Caco-2 (cell line): ENCODE measurements at places on chromosomes 12 and 14.

- DNase-seq = no peak
Measured at GRCh38 chr12:126648074-126648473, 1582.8 kb downstream of the AACS start.

DNA sequence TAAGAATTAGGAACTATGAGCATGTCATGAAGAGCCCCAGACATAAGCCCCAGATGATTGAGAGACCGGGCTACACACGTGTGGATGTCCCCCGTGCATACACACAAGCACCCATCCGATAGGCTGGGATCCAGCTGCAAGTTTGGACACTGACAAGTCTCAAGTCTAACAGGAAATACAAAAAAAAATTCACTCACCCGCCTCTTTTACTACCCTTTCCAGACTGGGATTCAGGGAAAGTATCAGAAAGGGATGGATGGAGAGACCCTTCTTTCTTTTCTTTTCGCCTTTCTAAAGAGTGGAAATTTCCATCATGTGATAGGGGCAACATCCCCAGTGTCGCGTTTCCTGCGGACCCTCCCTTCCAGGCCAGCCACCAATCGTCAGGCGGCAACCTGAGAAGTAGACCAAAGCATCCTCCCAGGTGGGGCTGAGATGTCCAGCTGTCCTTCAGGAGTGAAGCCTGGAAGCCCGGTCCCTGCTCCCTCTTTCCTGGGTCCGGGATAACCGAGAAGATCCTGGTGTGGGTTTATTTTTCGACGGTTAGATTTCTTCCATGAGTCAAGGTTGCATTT lies 6.4 kb upstream of the SLC38A4 start:
- peak; percentile 30 for DNase-seq

GRCh38 chr12:132571598-132571997 lies 38.8 kb downstream of the LRCOL1 start:
- no peak for DNase-seq

- DNase-seq = no peak
Measured at GRCh38 chr12:4591180-4591687, 29.2 kb downstream of the DYRK4 start.

DNA sequence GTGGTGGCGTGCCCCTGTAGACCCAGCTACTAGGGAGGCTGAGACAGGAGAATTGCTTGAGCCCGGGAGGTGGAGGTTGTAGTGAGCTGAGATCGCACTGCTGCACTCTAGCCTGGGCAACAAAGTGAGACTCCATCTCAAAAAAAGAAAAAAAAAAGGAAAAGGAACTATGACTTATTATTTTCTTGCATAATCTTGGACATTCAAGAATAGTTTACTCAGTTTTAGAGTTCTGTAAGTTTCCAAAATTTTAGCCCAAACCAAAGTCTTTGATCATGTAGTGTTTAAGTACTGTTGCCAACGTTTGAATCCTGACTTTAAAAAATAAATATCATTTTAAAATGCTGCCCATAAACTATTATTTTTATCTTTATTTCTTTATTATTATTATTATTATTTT lies 6.2 kb downstream of the PSMA6 start:
- no peak for DNase-seq

DNA sequence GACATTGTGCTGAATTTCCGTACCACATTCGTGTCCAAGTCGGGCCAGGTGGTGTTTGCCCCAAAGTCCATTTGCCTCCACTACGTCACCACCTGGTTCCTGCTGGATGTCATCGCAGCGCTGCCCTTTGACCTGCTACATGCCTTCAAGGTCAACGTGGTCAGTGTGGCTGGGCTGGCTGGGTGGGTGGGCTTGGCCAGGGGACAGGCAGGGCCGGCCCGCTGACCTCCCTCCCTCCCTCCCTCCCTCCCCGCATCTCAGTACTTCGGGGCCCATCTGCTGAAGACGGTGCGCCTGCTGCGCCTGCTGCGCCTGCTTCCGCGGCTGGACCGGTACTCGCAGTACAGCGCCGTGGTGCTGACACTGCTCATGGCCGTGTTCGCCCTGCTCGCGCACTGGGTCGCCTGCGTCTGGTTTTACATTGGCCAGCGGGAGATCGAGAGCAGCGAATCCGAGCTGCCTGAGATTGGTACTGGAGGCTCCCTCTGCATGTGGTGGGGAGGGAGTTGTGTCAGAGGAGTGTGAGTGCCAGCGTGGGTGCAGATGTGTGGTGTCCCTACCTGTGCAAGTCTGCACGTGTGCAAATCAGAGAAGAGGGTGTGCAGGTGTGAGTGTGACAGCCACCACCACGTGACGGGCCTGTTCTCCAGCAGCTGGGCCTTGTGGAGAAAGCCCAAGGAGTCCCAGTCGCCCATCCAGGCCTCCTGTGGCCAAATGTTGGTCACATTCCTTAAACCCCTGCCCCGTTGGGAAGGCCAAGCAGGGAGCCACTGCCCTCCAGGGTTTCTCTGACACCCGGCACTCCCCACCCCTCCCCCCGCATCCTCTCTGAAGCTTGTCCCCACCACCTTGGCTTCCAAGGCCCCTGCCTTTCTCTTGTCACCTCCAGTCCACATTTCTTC lies 5.3 kb downstream of the KCNH3 start:
- no peak for DNase-seq

- DNase-seq = no peak
Measured at GRCh38 chr12:18443768-18444437, 182.6 kb downstream of the PIK3C2G start.
